ENCODE measurements at places on chromosomes 2 and 18. TPM values are rescaled to one million over a fixed set of nuclear protein-coding genes. Genes with fewer than 3 reads are reported as not detected.
A peak's percentile ranks its signal among the peaks of the same experiment; 100 is the strongest.

DNA sequence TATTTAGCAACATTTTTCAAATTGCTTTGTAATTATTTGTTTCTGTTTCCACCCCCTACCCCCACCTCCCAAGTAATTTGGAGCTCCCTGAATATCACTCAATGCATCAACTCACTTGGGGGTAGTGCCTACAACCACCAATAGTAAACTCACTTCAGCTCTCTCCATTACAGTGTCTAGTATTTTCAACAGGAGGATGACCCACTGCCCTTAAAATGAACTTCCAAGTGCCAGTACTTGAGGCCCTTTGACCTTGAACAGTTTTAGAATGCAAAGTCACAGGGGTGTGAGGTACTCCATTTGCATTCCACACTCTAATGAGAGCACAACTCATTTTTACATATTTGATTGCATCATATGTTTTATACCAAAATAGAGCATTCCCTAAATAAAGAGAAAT, 523.0 kb downstream of the ERBB4 start:
- DNase-seq = no peak
- no peaks in the 10 kb centered on the region for H3K36me3 ChIP-seq
- H3K27me3 ChIP-seq = no peaks in the 10 kb centered on the region
- H3K4me1 ChIP-seq = no peaks in the 10 kb centered on the region
- H3K27ac ChIP-seq = no peak overlapping the region

- H3K36me3 ChIP-seq = no peaks in the 10 kb centered on the region
- no peaks in the 10 kb centered on the region for H3K4me1 ChIP-seq
- DNase-seq = no peak
Observed at GRCh38 chr2:122070241-122070731, 314.8 kb downstream of the TSN start.

GRCh38 chr18:59910967-59911366, 11.2 kb downstream of the PMAIP1 start:
- no peak for DNase-seq
- H3K36me3 ChIP-seq = no peaks in the 10 kb centered on the region
- no peaks in the 10 kb centered on the region for H3K4me1 ChIP-seq
- no peaks in the 10 kb centered on the region for H3K27me3 ChIP-seq

DNA sequence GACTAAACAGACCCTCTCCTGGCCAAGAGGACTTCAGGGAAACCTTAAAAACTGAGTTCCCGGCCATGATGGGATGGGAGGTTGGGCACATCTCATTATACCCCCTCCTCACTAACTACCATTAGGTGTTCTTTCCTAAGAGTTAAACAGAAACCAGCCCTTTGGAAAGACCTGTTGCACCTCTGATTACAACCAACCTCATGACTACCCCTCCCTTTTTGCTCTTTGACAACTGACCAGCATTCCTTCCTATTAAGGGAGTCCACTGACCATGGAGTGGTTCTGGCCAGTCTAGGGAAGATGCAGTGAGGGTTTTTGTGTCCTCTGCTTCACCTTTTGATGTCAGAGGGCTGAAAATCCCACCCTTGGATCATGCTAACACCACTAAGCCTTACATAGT, 44.5 kb upstream of the FRZB start:
- H3K4me1 ChIP-seq = no peaks in the 10 kb centered on the region
- H3K27me3 ChIP-seq = no peaks in the 10 kb centered on the region
- H3K4me3 ChIP-seq = no peak overlapping the region

GRCh38 chr2:160429248-160430000, 64.2 kb downstream of the RBMS1 start:
- peak overlapping the region; percentile 15 for H3K27ac ChIP-seq
- no peaks in the 10 kb centered on the region for H3K36me3 ChIP-seq
- peaks cover 66% of the 10 kb centered on the region for H3K4me1 ChIP-seq
- no peak overlapping the region for H3K4me3 ChIP-seq

- no peak overlapping the region for H3K27ac ChIP-seq
- H3K36me3 ChIP-seq = peaks cover 41% of the 10 kb centered on the region
- H3K4me1 ChIP-seq = peaks cover 5% of the 10 kb centered on the region
- H3K27me3 ChIP-seq = no peaks in the 10 kb centered on the region
Observed at GRCh38 chr2:106161938-106162820, 31.9 kb downstream of the UXS1 start.

DNA sequence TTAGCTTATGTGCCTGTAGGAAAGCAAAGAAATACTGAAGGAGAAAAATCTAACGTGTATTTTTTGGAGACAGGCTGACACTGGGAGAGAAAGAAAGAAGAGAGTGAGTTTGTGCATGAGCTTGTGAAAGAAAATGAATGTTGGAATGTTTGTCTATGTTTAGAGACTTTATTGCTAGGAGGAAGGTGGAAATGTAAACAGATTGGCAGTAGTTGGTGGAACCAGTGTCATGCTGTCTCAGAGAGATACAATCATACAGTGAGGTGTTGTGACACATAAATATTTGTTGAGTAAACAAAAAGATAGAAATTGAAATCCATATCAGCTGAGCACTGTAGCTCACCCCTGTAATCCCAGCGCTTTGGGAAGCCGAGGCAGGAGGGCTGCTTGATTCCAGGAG, 222.2 kb upstream of the MEIS1 start:
- no peak for DNase-seq
- no peak overlapping the region for H3K4me3 ChIP-seq
- no peak overlapping the region for H3K27ac ChIP-seq
- H3K36me3 ChIP-seq = no peaks in the 10 kb centered on the region

DNA sequence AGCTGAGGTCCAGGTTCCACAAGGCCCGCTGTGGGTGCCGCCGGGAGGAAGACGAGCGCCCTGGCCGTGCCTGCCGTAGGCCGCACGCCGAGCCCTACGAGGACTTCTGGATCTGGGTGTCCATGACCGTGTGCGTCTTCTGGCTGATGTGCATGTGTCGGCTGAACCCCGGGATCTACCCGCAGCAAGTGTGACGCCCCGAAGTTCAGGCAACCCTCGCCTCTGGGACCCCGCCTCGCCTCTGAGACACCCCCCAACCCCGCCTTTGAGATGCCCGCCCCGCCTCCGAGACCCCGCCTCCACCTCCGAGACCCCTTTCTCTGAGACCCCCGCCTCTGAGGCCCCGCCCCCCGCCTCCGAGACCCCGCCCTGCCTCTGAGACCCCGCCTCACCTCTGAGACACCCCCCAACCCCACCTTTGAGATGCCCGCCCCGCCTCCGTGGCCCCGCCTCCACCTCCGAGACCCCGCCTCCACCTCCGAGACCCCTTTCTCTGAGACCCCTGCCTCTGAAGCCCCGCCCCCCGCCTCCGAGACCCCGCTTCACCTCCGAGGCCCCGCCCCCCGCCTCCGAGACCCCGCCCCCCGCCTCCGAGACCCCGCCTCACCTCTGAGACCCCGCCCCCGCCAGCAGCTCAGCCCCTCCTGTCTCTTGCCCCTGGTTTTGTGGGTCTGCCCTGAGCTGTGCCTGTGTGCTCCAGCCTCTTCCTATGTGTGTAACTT, 3.7 kb downstream of the RTP5 start:
- H3K36me3 ChIP-seq = no peaks in the 10 kb centered on the region
- H3K27ac ChIP-seq = no peak overlapping the region
- H3K4me3 ChIP-seq = no peak overlapping the region

GRCh38 chr18:39991696-39992265, 1963.3 kb upstream of the PIK3C3 start:
- no peaks in the 10 kb centered on the region for H3K27me3 ChIP-seq
- no peaks in the 10 kb centered on the region for H3K36me3 ChIP-seq
- DNase-seq = no peak
- H3K4me3 ChIP-seq = no peak overlapping the region

- no peaks in the 10 kb centered on the region for H3K27me3 ChIP-seq
- no peak for DNase-seq
- H3K27ac ChIP-seq = no peak overlapping the region
Observed at GRCh38 chr2:35932276-35932963, 423.2 kb upstream of the CRIM1 start.

The PSTPIP2 gene
- total RNA-seq = 5.6 TPM

The TUBA4B gene
- total RNA-seq = not detected

The C18orf54 gene
- 1.6 TPM for total RNA-seq

The CCL20 gene
- 3.6 TPM for total RNA-seq

The SERTAD2 gene
- 20.2 TPM for total RNA-seq

Measured in esophagus squamous epithelium (tissue), 5 donors.